ENCODE measurements at places on chromosomes 3 and 15.

- no peak for DNase-seq
These were observed 7.2 kb downstream of the POLR2H start for GRCh38 chr3:184368586-184369183.

- no peak for DNase-seq
These were observed 114.7 kb downstream of the GADL1 start for GRCh38 chr3:30779686-30780287.

DNA sequence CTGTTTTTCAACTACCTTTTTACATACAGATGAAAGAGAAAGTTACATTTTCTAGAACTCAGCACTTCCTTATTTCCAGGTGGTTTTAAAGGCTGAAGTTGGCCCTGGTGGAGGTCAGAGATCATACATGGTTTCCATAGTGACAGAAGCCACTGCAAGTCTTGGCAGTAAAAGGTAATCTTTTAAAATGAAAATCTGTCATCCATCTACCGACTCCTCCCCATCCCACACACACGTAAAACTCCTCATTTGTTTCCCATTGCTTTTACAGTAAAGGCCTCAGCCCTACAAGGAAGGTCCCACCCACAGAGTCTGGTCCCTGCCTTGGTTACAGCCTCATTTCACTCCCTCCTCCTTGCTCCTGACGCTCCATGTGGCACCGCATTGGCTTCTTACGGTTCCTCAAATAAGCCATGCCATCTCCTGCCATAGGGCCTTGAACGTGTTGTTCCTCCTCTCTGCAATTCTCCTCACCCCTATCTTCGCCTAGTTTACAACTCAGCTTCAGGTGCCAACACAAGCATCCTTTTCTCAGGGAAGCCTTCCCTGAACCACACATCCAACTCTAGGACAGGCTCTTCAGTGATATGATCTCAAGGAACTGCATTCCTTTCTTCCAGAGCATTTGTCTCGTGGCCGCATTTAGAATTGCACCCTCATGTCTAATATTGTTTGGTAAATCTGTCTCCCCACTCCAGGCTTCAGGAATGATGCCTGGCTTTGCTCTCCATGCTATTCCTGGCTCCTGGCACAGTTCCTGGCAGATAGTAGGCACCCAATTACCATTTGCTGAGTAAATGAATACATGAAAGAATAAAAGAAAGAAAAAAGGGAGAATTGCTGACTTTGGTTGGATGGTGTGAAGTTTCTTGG is 2.6 kb downstream of the CYP19A1 start:
- DNase-seq, result no peak

GRCh38 chr15:60701261-60702019 is 222.5 kb upstream of the ICE2 start:
- DNase-seq, result no peak

DNA sequence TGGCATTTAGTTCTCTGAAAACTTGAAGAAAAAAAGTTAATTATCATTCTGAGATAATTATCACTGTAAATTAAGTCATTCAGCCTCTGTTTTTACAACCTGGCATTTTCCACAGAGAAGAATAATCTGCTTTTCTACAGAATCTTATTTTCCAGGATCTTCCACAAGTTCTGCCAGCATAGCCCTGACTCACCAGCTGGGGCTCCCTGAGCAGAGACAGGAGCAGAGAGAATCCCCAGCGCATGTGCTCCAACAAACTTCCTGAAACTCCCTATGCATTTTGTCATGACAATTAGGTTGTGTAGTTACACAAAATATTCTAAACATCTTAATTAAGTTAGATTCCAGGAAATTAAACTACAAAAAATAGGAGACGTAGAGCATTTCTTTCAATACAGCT is 32.1 kb upstream of the TMEM207 start:
- DNase-seq, result no peak

- DNase-seq, result no peak
These were observed 4.6 kb downstream of the ANXA2 start for GRCh38 chr15:60392986-60393790.
